ENCODE measurements at places on chromosomes 2 and 18.

DNA sequence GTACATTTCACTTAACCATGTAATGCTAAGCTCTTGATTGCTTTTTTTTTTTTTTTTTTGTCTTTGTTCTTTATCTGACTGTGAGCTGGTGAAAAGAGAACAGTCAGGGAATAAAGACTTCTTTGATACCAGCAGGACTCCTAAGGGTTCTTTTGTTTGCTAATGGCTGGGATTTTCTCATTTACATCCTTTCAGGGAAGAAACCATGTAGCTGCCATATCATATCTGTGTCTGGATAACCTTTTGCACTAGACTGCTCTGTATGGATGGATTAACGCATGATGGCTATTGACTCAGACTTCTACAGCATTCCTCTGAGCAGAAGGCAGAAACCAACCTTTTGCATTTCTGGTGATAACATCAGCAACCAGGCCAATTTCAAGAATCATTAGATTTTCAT lies 504.0 kb downstream of the LRRTM4 start:
- no peaks in the 10 kb centered on the region for H3K36me3 ChIP-seq
- no peaks in the 10 kb centered on the region for H3K27me3 ChIP-seq
- H3K4me3 ChIP-seq = no peak overlapping the region
- no peak overlapping the region for H3K27ac ChIP-seq
- no peak for DNase-seq

DNA sequence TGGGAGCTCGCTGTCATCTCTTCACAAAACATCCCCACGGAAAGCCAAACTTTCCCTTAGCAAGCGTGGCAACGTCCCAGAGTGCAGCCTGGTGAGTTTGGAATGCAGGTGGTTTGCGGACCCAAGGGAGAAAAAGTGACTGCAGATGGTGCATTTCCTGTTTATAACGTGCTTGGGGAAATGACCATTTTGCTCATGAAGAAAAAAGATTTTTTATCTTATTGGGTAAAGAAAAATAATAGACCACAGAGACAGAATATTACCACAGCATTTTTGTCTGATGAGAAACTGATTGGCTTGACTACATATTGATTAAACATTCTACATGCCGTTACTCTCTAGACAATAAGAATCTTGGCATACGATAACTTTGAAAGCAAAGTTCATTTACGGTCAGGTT lies 136.5 kb downstream of the COPS8 start:
- no peak overlapping the region for H3K4me3 ChIP-seq
- H3K27me3 ChIP-seq = no peaks in the 10 kb centered on the region
- DNase-seq = no peak
- H3K4me1 ChIP-seq = peaks cover 15% of the 10 kb centered on the region
- no peaks in the 10 kb centered on the region for H3K36me3 ChIP-seq
- H3K27ac ChIP-seq = peak overlapping the region; percentile 79

GRCh38 chr2:137748533-137748932 lies 215.7 kb upstream of the HNMT start:
- H3K4me3 ChIP-seq = no peak overlapping the region
- H3K27me3 ChIP-seq = no peaks in the 10 kb centered on the region
- H3K4me1 ChIP-seq = no peaks in the 10 kb centered on the region
- H3K36me3 ChIP-seq = no peaks in the 10 kb centered on the region

DNA sequence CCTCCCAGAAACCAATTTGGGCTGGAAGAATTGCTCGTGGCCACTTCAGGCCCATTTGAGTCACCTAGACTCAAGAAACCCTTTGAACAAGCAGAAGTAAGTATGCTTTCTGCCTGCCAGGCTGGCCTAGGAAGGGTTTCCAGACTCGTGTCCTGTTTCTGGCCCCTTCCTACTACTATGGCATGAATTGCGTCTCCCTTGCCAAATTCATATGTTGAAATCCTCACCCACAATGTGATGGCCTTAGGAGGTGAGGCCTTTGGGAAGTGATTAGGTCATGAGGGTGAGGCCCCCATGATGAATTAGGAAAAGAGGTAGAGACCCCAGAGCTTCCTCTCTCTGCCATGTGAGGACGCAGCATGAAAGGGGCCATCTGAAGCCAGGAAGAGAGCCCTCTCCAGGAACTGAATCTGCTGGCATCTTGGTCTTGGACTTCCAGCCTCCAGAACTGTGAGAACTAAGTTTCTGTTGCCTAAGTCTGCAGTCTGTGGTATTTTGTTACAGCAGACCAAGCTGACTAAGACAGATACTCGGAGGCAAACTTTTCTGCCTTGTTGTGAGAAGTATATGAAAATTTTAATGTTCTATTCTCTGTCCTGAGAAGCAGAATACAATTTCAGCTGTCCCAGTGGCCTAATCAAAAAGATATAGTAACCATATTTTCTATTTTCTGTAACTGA lies 13.1 kb downstream of the GPR45 start:
- H3K36me3 ChIP-seq = no peaks in the 10 kb centered on the region
- H3K27ac ChIP-seq = no peak overlapping the region
- no peak for DNase-seq
- H3K4me1 ChIP-seq = no peaks in the 10 kb centered on the region

DNA sequence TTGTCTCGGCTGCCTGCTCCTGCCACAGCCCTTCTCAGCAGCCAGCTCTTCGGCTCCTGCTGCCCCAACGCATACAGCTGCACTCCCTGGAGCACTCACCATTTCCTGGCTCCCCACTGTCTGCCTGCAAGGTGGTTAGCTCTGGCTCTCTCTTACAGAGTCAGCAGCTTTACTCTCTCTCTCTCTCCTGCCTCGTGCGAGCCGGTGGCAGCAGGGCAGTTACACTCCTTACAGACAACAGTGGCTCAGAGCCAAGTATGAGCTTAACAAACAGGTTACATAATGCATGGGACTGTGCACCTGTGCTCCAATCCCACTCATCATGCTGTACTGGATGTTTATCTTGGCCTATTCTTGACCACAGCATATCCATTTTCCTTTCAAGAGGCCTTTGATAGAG lies 47.4 kb upstream of the DNAJC10 start:
- no peak for DNase-seq
- H3K27me3 ChIP-seq = no peaks in the 10 kb centered on the region
- no peaks in the 10 kb centered on the region for H3K36me3 ChIP-seq
- H3K4me3 ChIP-seq = no peak overlapping the region
- no peaks in the 10 kb centered on the region for H3K4me1 ChIP-seq

DNA sequence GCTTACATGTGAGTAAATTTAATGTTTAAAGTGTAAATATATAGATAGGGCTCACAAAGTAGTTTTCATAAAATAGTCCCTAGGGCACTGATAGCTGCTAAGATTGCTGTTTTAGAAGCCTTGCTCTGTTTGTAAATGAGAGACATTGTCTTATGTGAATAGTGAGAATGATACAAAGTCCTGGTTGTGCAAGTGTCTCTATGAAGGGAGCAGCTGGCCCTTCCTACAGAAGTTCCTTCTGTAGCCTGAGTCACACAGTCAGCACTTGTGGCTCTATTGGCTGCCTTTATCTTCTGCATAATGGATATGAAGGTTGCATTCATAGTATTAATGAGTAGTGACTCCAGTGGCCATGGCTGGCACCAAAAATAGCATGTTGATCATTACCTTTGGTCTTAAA lies 279.7 kb downstream of the OSR1 start:
- H3K4me3 ChIP-seq = no peak overlapping the region
- no peak for DNase-seq
- no peak overlapping the region for H3K27ac ChIP-seq
- no peaks in the 10 kb centered on the region for H3K36me3 ChIP-seq
- no peaks in the 10 kb centered on the region for H3K27me3 ChIP-seq

Measured in breast epithelium (tissue), 4 donors.